ENCODE measurements at places on chromosomes 6 and 20.

DNA sequence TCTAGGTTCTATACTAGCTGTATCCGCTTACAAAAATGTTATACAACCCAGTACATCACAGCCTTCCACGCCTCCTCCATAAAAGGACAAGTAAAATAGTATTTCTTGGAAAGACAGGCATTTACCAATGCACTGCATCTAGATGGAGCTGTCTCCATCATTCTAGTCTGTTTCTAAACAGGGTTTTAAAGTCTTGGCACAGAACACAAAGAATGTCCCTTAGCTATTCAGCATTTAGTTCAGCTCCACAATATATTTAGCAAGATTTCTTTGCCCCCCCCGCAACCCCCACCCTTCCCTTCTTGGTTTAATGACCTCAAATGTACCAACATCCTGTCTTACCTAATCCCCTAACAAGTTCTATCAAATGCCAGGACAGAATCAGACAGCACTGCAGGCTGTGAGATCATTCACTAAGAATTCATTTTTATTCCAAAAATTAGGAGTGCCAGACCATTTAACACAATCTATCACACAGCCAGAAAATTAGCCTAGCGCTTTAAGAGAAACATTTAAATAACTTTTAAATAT lies 198.6 kb downstream of the BACH2 start:
- peak; percentile 96 for DNase-seq

DNA sequence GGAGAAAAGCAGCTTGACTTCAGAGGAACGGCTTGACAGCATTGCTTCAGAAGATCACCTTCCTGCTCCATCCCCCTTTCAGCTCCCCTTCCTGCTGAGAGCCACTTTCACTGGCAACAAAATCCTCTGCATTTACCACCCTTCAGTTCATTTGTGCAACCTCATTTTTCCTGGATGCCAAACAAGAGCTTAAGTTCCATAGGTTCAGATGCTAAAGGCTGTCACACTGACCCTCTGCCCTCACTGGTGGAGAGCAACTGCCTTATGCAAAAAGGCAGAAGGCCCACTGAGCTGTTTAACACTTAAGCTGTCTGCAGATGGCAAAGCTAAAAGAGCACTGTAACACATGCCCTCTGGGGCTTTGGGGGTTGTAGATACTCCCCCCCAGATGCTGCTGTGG lies 131.2 kb upstream of the SPACA1 start:
- no peak for DNase-seq

DNA sequence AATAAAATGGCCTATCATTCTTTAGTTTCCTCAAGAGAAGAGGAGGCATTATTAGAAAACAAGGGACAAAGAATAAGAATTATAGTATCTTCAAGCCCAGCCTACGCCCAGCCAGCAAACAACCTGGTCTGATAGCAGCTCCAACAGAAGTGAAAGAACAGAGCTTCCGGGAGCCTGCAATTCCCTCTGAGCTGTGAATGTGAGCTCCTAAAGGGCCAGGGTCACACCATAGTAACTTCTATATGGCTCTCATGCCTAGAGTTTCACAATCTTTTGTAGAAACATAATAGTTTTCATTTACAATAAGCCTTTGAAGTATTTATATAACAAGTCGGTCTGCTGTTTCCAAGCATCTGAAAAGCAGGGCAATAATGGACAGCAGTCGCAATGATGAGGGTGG lies 116.5 kb downstream of the SMLR1 start:
- no peak for DNase-seq

DNA sequence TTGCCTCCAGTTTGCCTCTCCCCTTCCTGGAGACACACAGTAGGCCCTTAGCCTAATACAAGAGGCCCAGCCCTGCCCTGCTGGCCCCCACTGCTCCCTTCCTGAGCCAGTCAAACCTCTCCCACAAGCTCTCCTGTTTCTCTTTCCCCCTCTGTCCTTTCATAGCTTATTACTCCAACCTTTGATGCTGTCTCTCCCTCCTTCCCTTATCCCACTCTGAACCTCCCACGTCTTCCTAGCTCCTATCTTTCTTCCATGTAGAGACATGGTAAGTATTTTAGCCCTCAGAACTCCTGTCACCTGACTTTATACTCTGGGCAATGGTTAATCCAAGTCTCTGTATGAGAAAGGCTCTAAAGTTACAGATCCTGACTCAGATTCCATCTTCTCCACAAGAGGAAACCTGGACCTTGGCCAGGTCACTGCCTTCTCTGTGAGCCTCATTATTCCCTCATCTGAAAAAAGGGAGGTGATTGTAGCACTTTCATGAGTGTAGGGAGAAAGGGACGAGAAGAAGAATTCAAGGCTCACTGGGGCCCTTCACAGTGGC lies 6.7 kb downstream of the TGIF2 start:
- no peak for DNase-seq

- peak; percentile 100 for DNase-seq
Observed at GRCh38 chr6:31619805-31620585, 520 bp upstream of the PRRC2A start.

DNA sequence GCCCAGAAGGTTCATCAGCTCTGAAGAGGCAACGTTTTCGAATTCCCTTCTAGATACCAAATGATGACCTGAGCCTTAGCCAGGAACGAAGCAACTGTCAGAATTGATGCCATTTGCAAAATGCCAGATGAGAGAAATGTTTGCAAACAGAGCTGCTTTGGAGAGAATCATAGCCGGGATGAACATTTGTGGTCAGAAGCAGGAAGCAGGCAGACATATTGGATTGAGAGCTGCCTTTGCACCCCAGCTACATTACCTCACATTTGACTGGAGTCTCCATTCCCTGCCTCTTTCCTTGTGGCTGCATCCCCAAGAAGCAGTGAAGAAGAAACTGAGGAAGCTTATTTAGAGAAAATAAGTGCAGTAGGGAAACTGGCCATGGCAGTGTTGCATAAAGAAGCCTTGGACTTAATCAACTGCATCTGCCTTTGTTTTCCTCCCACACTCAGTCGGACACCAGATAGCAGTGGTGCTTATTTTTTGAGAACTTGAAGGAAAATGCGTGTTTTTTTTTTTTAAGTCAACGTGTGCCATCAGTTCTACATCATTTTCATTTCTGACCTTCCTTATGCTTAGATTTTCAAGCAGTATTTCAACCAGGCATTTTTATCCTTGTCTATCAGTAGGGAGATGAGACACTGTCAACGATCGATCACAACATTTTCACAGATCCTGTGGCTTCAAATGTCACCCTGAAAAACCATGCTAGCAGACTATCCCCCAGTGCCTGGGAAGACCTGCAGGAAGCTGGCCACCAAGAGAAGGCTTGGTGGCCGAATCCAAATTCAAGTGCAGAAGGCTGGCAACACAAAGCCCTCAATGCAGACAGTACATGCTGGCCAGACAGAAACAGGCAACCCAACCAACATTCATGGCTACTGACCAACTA lies 541.2 kb upstream of the JARID2 start:
- no peak for DNase-seq

- DNase-seq, result no peak
Observed at GRCh38 chr6:52522655-52523054, 54.2 kb downstream of the TRAM2 start.

GRCh38 chr6:11201772-11202512 lies 30.5 kb downstream of the NEDD9 start:
- DNase-seq, result no peak

- no peak for DNase-seq
Observed at GRCh38 chr6:98292810-98293209, 541.6 kb upstream of the POU3F2 start.

GRCh38 chr6:159978291-159979135 lies 9.6 kb downstream of the IGF2R start:
- no peak for DNase-seq

DNA sequence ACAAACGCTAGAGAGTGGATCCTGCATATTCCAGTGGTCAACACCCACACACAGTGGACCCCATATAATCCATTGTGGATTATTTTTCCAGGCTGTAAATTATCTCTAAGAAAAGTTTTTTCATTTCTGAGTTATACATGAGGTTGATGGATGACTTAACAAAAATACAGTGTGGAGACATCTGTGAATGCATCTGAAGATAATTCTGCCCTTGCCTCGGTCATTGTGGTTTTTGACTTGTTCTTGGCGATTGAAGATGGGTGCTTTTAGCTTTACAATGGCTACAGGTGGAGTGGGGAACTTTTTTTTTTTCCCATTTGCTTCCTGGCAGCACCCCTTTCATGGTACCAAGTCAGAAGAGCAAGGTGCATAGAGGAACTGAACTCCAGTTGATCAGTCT lies 242.7 kb downstream of the MYLK4 start:
- no peak for DNase-seq

DNA sequence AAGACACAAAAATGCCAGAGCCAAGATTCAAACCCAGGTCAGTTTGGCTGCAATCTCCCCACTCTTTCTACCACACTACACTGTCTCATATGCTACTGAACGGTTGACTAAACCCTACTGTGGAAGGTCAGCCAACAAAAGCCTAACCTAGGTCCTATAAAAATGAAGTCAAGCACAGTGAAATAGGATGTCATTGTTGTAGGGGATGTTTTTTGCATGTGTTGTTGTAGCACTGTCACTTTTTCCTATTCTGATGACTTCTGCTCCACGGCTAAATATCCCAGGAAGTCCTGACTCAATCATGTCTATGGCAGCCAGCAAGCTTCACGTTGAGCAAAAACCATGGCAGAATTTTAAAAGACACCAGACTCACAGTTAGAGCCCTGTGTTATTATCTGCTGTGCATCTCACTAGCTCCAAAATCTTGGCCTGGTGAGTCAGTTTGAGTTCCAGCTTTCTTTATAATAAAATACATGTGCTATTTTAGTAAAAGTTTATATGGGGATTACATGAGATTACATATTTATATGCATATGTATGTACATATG lies 322.1 kb upstream of the NT5E start:
- DNase-seq, result no peak

DNA sequence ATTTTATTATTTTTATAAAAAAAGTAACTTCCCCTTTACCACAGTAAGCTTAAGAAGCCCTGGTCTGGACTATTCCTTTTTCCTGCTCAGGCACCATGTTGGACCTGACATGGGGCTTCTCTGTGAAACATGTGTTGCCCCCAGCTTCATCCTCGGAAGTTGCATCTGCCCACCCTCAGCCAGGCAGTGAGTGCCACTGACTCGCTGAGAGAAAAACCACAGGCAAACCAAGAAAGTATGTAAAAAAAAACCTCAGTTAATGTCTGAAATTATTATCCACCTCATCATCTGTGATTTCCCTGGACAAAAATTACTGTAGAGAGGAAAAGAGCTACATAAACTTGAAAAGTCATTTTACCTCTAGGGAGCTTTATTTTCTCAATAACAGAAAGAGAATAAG lies 109.9 kb upstream of the MCHR2 start:
- no peak for DNase-seq

DNA sequence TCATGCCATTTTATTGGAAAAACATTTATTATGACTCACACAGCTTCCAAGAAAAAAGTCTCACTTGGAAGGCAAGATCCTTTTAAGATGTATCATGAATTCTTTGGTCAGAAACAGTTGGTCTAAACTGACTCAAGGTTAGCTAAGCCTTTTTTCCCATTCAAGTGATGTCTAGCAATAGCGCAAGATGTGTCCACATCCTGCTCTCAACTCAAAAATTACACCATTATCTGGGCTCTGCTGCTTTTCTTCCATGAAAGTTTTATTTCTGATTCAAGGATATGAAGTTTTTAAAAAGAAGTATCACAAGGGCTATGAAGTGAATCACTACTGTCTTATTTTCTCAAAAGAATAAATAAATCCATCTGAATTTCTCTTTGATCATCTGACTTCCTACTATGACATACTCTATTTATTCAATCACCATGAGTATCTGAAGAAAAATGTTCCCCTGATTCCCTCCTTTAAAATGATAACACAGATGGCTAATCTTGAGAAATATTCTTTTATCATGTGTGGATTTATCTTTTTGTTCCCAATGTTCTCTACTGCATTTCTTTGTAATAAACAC lies 139.2 kb downstream of the AHI1 start:
- DNase-seq, result peak; percentile 84

GRCh38 chr6:148619891-148620290 lies 126.9 kb upstream of the UST start:
- DNase-seq, result no peak

GRCh38 chr6:149194820-149195558 lies 122.5 kb upstream of the TAB2 start:
- DNase-seq, result no peak

- no peak for DNase-seq
Observed at GRCh38 chr6:46933751-46934150, 12.0 kb upstream of the ADGRF5 start.

DNA sequence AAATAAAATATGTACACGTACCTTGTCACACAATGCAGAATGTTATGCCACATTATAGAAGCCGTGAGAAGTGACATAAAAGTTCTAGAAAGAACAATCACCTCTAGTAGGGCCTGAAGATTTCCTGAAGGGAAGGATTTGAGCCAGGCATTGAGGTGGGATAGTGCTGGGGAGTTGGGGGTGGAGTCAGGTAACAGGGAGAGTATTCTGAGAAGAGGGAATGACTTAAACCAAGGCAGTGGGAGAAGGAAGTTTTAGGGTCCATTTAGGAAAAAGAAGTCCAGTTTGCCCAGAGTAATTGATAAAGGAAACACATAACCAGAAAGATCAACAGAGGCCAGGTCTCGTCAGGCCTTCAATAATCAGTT lies 262.8 kb downstream of the ARHGAP18 start:
- DNase-seq, result no peak

DNA sequence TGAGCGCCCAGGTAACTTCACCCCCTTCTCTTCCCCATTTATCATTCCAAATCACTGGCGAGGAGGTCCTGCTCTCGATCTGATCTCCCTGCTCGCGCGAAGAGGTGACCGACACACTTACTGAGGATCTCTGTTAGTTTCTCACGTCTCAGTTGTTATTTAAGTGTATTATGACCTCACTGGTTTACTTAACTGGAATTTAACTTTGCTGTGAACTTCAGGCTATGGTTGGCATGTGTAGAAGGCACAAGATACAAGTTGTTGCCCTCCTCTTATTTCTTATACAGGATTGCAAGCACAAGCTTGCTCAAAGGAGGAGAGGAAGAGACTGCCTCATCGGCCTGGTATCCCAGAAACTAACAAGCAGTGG lies 1.2 kb downstream of the RNF217 start:
- DNase-seq, result no peak

DNA sequence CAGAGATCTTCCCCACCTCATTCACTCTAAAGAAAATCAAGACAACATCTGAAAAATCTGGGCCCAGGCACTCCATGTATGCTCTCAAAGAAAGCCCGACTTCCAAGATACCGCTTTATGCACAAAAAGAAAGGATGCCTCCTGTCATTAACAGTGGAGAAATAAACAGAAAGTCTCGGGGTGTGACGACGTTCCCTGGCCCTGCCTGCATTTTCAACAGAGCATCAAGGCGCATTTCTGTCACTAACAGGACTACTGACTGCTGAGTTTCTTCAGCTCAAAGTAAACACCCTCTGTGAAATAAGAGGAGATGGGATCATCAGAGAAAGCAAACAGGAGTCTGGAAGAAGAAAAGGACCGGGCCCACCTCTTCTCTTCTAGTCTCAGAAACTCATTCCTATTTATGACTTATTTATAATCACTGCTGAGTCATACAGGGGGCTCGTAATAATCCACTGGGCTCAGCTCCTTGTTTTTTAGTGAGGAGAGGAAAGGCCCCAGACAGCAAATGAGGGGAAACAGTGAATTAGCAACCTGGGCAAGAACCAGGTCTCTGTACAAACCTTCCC lies 99.7 kb downstream of the ZMYND8 start:
- no peak for DNase-seq

All from fibroblast of skin of left quadriceps (primary cell).